ENCODE measurements at places on chromosomes 13 and 19.

GRCh38 chr19:1213391-1214286, 8.1 kb downstream of the STK11 start:
- DNase-seq: no peak

DNA sequence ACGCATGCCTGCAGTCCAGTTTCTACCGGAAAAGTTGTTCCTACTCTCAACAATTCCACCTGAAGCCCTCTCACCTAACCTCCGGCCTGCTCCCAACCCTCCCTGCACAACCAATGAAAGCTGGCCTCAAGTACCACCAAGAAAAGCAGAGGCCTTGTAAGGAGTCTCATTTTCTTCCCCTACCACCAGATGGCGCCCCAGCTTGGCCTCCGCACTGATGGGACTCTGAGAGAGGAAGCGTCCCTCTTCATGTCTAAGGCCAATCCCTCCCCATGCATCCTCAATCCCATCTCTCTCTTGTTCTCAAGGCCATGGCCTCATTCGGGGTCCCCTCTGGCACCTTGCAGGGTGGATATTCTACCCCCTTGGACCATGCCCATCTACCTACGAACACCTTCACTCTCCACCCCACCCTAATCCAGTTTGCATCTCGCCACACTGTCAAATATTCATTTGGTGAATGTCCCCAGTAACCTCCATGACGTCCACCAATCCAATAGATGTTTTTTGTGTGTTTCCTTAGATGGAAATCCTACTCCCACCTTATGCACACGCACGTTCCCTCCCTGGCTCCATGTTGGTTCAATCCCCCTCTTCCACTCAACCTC, 412.8 kb downstream of the ZNF536 start:
- DNase-seq: peak; percentile 76

GRCh38 chr19:44647144-44647543, 3.4 kb downstream of the PVR start:
- no peak for DNase-seq

- peak; percentile 28 for DNase-seq
Measured at GRCh38 chr19:3146677-3147100, 10.9 kb downstream of the GNA15 start.

GRCh38 chr19:52248241-52248640, 21.1 kb upstream of the ZNF766 start:
- peak; percentile 69 for DNase-seq

GRCh38 chr13:28654276-28654675, 4.7 kb upstream of the POMP start:
- no peak for DNase-seq

DNA sequence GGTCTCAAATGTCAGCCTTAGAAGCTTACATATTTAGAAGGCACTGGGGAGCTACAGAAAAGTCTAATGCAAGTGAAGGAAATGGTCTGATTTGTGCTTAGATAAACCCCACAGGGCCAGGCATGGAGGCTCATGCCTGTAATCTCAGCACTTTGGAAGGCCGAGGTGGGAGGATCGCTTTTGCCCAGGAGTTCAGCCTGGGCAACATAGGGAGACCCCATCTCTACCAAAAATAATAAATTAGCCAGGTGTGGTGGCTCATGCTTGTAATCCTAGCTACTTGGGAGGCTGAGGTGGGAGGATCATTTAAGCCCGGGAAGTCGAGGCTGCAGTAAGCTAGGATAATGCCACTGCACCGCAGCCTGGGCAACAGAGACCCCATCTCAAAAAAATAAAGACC, 2.7 kb upstream of the DLL3 start:
- no peak for DNase-seq

- no peak for DNase-seq
Measured at GRCh38 chr19:652467-653389, 10.3 kb downstream of the RNF126 start.

DNA sequence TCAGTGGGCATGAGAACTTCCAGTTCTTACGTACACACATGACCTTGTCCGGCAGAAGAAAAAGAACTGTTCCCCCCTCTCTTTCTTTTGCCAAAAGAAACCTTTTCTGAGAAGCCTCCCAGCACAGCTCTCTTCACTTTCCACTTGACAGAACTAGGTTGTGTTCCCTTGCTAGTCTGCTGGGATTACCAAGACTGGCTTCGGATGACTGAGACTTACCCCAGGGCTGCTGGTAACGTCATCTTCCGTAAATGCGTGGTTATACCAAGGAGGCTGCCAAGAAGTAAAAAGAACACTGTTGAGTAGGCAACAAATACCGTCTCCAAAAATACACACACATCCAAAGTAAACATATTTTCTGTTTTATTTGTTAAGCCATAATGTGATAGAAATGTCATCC, 908.2 kb downstream of the EFNB2 start:
- DNase-seq: no peak

GRCh38 chr13:87674247-87674738, 3.1 kb downstream of the SLITRK5 start:
- DNase-seq: peak; percentile 38

GRCh38 chr13:69761581-69761980, 346.0 kb upstream of the ATXN8OS start:
- no peak for DNase-seq

- no peak for DNase-seq
Measured at GRCh38 chr13:94479616-94480015, at the start of gene DCT. DCT (minus strand) TSS chr13:94479682; CDS start chr13:94479255, 427 bp downstream.

- DNase-seq: no peak
Measured at GRCh38 chr19:42378225-42379215, 11.6 kb downstream of the CNFN start.

DNA sequence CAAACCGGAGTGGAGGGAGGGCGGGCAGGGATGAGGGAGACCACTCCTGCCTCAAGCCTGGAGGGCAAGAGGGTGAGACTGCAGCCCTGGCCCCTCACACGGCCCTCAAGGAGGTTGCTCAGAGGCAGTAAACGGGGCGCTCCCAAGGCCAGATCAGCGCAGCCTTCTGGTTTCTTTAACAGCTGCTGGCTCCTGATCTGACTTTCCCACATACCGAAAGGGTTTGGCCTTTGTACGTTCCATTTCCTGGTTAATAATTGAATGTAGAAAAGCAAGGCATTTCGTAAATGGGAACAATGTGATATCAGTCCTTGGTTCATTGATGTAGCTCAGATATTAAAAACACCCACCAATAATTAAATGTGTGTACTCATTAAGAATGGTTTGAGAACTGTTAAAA, 71.5 kb downstream of the GGACT start:
- DNase-seq: no peak

DNA sequence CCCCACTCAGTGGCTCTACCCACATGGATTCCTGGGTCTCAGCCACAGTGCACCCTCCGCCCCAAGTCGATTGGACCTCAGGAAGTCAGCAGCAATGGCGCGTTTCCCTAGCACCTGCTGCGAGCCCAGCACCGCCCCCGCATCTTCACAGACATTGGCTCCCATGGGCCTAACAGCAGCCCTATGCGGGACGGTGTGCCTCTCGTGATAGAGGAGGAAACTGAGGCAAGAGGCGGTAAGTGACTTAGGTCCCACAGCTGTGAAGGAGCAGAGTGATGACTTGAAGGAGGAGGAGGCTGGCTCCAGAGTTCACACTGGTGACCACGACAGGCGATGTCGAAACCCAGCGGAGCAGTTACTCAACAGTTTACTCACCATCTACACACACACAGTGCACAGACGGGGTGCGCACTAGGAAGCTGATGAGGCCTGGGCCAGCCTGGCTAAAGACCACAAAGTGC, 104.5 kb upstream of the SOX1 start:
- no peak for DNase-seq

GRCh38 chr19:35030257-35031071, at the start of gene SCN1B:
SCN1B (plus strand) TSS chr19:35030470; CDS start chr19:35030821, 351 bp downstream.
- DNase-seq: peak; percentile 72

GRCh38 chr19:41755328-41755913, at the start of gene CEACAM6:
CEACAM6 (plus strand) TSS chr19:41755530; CDS start chr19:41755639, 109 bp downstream.
- no peak for DNase-seq

DNA sequence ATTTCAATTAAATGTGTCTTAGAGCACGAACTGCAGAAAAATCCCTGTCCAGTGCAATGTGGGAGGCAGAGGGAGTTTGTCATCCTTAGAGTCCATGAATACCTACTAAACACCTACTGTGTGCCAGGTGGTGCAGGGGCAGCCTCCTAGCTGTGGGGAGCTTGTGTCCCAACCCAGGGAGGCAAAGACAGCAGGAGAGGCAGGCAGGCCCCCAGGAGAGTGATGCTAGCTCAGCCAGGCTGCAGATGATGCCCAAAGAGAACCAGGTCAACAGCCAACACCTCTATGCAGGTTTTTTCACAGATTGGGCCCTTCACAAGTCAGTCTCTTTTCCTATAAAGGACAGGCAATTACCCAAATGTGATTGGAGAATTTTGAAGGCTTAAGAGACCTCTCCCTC, 108.2 kb upstream of the UQCRFS1 start:
- no peak for DNase-seq

- no peak for DNase-seq
Measured at GRCh38 chr13:48686636-48687210, 33.0 kb downstream of the CYSLTR2 start.

DNA sequence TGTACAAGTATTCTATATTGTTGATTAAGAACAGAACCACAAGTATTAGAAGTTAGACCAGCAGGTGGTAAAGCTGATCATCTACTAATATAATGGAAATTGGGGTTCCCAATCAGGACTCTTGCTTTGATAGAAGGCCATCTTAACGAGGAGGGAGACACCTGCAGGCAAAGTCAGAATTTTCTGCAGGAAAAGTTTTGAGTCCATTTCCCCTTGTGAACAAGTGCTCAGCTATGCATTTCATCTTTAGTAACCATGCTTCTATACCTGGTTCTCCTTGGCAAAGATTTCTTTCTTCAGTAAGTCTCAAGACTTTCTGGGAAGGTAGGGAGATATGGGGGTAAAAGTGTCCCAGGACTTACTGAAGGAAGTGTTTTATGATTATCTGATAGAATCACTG, 36.1 kb upstream of the USPL1 start:
- peak; percentile 12 for DNase-seq
